Caki2 (cell line): ENCODE measurements at places on chromosomes 4 and X.

DNA sequence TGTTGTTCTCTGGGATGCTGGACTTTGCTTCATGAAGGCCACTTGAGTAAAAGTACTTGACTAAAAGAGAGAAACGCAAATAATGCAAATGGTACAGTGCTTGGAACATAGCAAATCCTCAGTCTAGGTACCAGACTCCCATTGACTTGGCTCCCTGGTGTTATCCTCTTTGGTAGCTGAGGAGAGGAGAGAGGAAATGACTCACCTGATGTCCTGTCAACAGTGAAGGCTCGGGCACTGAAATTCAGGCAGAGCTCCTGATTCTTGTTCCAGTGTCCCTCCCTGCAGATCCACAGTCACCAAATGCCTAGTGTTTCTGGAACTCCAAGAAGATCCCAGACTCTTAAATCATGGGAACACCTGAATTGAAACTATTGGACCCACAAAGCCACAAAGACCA lies 22.5 kb upstream of the TCEAL4 start:
- DNase-seq, result no peak

- DNase-seq, result no peak
Observed at GRCh38 chr4:71186257-71186565, 152.6 kb upstream of the SLC4A4 start.

- DNase-seq, result no peak
Observed at GRCh38 chr4:25531272-25531671, 124.4 kb upstream of the SLC34A2 start.

DNA sequence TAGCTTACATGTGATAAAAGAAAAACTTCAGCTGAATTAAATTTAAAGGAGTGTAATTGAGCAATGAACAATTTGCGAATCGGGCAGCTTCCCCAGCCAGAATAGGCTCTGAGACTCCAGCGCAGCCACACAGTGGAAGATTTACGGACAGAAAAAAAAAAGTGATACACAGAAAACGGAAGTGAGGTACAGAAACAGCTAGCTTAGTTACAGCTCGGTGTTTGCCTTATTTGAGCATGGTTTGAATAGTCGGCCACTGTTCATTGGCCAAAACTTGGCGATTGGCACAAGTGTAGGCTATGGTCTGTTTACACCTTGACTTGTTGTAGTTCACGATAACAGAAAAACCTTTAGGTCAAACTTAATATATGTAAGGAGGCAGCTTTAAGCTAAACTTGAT lies 16.7 kb upstream of the SUPT20HL1 start:
- no peak for DNase-seq
